ENCODE measurements at places on chromosomes 2 and 18. TPM values are rescaled to one million over a fixed set of nuclear protein-coding genes. Genes with fewer than 3 reads are reported as not detected.

- no peak for DNase-seq
These were observed 28.6 kb upstream of the VWA3B start for GRCh38 chr2:98058191-98058975.

GRCh38 chr2:36222485-36222884 is 133.1 kb upstream of the CRIM1 start:
- no peak for DNase-seq

CDKL4 gene
- total RNA-seq, result not detected

PLEKHH2 gene
- 0.48 TPM for total RNA-seq

DNA sequence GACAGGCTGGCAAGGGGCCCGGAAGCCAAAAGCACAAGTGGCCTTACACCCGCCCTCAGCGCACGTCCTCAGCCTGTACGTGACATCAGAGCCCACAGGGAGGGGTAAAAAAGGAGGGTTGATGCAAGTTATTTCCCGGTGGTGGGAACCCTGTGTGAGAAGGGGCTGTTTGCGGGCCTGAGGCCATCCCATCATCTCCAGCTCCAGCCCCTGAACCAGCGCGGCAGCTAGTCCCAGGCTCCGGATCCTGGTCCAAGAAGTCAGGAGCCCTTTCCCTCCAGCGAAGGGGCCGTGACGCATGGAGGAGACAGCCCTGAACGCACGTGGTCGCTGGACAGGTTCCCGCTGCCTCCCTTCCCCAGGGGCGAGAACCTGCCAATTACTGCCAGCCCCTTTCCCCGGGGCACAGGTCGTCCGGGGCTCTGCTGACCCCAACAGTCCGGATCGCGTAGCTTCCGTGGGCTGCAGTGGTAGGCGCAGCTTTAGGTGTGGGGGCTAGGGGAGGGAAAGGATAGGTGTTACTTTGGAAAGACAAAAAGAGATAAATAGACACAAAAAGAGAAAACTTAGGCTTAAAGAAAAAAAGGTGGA is 1.3 kb upstream of the LRP2 start:
- peak; percentile 68 for DNase-seq

IL1R2 gene
- 0.88 TPM for total RNA-seq

DNA sequence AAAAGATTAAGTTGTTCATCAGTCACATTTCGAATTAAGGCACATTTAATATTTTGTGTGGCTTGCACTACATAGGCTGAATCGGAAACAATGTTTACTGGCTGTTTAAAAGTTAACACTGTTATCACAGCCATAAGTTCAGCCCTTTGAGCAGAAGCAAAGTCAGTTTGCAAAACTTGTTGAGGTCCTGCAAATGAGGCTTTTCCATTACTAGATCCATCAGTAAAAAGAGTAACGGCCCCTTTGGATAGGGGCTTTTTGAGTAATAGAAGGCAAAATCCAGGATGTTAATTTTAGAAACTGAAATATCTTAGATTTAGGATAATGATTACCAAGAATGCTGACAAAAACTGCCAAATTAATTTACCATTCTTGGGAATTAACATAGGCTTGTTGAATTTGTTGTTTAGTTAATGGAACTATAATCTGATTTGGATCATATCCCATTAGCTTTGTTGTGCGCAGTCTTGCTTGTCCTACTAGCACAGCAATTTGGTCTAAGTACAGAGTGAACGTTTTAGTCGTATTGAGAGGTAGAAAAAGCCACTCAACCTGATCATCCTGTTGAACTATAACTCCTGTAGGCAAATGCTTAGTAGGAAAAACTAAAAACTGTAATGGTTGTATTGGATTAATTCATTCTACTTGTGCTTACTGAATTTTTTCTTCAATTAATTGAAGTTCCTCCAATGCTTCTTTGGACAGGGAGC is 13.9 kb upstream of the SUCLG1 start:
- DNase-seq, result no peak

DNA sequence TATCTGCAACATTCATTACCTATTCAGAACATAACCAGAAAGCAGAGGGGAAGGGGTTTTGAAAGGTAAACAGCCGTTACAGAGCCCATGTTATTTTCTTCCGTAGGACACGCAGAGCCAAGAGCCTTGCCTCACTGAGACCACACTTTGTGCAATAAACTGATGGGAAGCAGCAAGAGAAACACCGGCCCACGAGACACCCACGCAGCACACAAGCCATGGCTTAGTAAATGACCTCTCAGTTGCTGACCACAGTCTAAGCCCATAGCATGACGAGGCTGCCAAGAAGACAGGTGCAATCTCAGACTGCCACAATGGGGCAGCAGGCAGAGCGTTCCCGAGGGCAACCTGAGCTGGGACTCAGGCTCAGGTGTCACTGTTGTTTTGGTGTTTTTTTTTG is 59.6 kb downstream of the CABYR start:
- DNase-seq, result no peak

- DNase-seq, result no peak
These were observed 92.0 kb downstream of the SS18 start for GRCh38 chr18:25998461-25998860.

DNA sequence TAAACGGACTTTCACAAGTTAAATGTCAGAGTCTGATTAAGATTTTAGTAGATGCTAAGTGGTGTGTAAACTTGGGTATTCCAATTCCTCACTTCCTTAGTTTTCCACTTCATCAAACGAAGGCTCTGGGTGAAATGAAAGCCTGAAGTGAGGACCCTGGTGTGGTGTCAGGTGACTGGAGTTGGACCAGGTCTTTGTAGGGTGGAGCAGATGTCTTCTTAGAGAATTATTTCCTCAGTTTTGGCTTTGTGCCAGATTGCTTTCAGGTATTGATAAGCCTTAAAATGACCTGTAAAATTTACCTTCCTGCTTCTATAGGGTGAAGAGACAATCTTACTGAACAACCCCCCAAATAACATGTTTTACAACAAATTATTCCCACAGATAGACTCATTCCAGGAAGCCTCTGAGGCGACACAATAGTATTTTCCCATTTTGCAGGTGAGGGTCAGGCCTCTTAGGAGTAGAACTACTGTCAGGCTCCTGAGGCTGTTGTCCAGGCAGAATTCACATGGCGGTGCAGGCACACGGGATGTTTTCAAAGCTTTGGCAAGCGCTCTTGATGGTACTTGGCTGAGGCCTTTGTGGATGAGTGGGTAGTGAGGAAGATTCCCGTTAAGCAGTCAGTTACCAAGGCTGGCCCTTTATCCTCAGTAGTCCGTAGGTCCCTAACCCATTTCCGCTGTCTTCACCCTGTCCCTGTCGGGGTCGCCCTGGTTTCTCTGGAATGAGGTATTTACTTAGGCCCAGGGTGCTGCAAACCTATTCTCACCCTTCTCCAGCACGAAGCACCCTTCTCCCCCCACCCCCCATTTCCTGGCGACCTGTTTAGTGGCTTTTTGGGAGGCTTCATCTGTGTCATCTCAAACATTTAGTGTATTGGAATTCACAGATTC is 6.6 kb downstream of the RPS7 start:
- no peak for DNase-seq

DNA sequence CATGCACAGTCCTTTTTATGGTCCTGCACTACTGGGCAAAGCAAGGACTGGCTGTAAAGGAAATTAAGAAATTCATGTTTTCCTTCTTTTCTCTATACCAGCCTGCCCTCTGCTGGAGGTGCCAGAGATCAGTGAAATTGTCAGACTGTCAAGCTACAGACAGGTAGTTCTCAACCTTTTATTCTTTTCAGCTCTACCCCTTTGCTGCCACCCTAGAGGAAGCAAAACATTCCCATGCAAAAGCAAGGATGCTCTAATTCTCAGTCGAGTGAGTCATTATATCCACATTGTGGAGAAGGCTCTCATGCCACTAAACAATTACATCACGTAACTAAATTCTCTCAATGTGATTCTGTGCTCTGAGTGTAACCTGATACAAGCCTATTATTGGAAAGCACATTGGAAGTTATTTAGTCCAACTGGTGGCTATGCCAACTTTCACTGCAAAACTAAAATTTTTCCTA is 25.0 kb upstream of the RAPGEF4 start:
- DNase-seq, result peak; percentile 24

NMUR1 gene
- total RNA-seq, result 3.9 TPM

DNA sequence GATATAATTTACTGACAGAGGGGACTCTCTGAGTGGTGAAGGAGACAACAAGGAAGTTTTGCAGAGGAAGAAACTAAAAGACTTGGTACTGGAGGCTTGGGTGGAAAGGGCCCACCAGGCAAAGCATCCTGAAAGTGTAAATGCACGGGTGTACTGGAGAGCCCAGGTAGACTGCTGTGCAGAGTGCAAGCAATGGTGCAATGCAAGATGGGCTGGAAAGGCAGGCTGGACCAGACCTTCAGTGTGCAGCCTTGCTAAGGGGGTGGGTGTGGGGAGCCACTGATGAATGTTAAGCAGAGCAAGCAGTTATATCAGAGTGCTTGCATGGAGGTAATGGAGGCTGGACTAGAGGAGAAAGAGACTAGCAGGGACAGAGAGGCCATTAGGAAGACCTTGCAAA is 10.7 kb downstream of the C2orf74 start:
- no peak for DNase-seq

DNA sequence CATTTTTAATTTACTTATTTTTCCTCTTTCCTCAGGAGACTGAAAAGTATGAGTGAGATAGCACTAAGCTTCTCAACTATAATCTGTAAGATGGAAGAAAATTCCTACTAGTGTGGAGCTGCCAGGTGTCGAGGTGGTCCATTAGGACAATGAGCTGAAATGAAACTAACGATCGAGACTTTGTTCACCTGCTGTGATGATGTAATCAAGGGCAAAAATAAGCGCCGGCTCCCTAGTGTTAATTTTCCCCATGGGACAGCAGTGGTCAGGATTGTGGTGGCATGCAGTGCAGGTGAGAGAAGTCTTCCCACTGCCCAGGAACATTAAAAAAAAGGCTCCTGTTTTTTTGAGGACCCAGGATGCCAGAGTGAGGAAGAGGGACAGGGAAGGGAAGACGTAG is 859.1 kb upstream of the GCFC2 start:
- DNase-seq, result no peak

Measured in activated CD4-positive, alpha-beta memory T cell treated with anti-CD3 and anti-CD28 coated beads, Interleukin-2, amount 10 ng/mL, durations not matched to agents 7 days and 5 days (primary cell).